ENCODE measurements at places on chromosomes 16 and 17.

- no peak for DNase-seq
Measured at GRCh38 chr17:10579270-10579669, 29.8 kb upstream of the MYH2 start.

- peak; percentile 37 for DNase-seq
Measured at GRCh38 chr16:1610899-1611632, 806 bp downstream of the IFT140 start.

DNA sequence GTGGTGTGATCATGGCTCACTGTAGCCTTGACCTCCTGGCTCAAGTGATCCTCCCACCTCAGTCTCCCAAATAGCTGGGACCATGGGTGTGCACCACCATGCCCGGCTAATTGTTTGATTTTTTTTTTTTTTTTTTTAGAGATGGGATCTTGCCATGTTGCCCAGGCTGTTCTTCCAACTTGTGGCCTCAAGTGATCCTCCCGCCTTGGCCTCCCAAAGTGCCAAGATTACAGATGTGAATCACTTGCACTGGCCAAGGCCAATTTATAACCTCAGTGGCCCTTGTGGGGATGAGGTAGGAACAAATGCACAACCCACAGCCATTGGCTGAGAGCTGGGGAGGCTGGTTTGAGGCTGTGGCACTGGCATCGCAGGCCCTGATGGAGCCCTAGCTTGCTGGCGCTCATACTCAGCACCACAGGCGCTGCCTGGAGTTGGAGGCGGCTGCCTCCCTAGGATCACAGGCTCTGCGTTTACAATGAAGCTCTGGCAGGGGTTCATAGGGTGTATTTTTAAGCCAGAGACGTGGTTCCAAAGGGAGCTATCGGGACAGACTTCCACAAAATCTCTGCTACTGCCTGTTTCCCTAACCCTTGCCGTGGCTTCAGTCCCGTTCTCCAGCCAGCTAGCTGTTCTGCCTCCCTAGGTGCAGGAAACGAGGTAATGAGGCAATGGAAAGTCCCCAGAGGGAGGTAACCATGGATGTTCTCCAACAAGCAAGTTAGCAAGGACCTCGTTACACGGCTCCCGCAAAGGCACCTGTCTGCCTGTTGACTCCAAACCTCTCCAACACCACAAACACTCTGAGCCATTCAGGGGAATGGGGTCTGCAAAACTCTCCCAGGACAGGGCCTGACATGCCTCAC, 2.9 kb downstream of the ABCA3 start:
- DNase-seq, result no peak

DNA sequence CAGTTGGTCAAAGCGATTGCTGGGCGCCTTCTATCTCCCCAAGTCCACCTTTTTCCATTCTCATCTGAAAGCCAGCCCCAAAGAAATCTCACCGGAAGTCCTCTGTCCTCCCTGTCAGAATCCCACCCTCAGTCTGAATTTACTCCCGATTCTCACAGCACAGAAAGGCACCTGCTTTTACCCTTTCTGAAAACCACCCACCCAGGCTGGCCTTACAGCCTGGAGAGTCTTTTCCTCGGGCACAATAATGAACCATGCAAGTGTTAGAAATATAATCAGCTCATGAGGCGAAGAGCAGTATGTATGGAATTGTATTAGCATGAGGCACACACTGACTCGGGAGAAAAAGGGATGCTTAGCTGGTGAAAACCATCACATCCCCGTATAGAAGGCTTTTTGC, 1.2 kb upstream of the ZFHX3 start:
- no peak for DNase-seq

- no peak for DNase-seq
Measured at GRCh38 chr16:3071655-3072054, 6.2 kb downstream of the IL32 start.
